Progenitor cell of endocrine pancreas (in vitro differentiated cells): ENCODE measurements at places on chromosomes 11 and 22. TPM values are rescaled to one million over a fixed set of nuclear protein-coding genes. Genes with fewer than 3 reads are reported as not detected.

- peak overlapping the region; percentile 65 for H3K4me3 ChIP-seq
- H3K27me3 ChIP-seq, result peaks cover 13% of the 10 kb centered on the region
- H3K27ac ChIP-seq, result no peak overlapping the region
- H3K36me3 ChIP-seq, result no peaks in the 10 kb centered on the region
- DNase-seq, result peak; percentile 21
These were observed 11.6 kb downstream of the MMP3 start for GRCh38 chr11:102831489-102832440.

GRCh38 chr11:88886796-88887195 lies 179.0 kb downstream of the GRM5 start:
- no peak overlapping the region for H3K27ac ChIP-seq
- no peaks in the 10 kb centered on the region for H3K36me3 ChIP-seq
- no peak for DNase-seq

DNA sequence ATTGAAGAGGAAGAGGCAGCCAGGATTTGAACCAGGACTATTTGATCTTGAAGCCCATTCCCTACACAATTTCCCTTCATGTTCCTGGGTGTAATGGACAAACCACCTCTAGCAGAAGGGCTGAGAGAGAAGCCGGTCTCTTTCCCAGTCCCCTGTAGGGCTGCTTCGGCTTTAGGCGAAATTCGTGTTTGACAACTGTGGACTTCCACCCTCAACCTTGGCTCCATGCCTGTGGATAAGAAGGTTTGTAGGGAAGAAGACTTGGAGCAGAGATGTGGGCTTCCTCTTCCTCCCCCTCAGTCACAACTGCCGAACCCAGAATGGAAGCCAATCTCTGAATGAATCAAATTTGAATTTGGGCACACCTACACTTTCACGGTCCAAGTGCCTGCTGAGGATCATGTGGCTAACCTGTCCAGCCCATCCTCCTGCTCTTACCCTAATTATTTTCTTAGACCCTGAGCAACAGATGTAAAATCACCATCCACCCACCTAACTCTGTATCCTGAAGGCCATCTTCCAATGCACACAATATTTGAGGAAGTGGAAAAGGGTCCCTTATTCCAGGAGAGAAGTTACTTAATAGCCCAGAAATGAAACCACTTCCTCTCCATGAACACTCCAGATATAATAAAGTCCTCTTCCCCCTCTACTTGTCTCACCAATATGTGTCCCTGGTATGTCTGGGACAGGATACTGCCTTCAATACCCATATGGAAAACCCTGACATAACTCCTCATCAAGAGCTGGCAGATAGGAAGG lies 10.1 kb upstream of the SCN2B start:
- DNase-seq, result no peak
- H3K4me1 ChIP-seq, result no peaks in the 10 kb centered on the region
- H3K4me3 ChIP-seq, result no peak overlapping the region
- H3K27me3 ChIP-seq, result peaks cover 19% of the 10 kb centered on the region

GRCh38 chr11:27139742-27140367 lies 99.2 kb downstream of the BBOX1 start:
- no peak for DNase-seq
- H3K36me3 ChIP-seq, result peaks cover 14% of the 10 kb centered on the region
- no peaks in the 10 kb centered on the region for H3K4me1 ChIP-seq
- no peaks in the 10 kb centered on the region for H3K27me3 ChIP-seq
- H3K4me3 ChIP-seq, result no peak overlapping the region

The RIC3 gene
- 23.1 and 23.4 TPM in 2 replicates for total RNA-seq

- H3K36me3 ChIP-seq, result no peaks in the 10 kb centered on the region
- DNase-seq, result no peak
- no peak overlapping the region for H3K4me3 ChIP-seq
- H3K27me3 ChIP-seq, result no peaks in the 10 kb centered on the region
These were observed 101.6 kb downstream of the MAML2 start for GRCh38 chr11:96241331-96241841.

DNA sequence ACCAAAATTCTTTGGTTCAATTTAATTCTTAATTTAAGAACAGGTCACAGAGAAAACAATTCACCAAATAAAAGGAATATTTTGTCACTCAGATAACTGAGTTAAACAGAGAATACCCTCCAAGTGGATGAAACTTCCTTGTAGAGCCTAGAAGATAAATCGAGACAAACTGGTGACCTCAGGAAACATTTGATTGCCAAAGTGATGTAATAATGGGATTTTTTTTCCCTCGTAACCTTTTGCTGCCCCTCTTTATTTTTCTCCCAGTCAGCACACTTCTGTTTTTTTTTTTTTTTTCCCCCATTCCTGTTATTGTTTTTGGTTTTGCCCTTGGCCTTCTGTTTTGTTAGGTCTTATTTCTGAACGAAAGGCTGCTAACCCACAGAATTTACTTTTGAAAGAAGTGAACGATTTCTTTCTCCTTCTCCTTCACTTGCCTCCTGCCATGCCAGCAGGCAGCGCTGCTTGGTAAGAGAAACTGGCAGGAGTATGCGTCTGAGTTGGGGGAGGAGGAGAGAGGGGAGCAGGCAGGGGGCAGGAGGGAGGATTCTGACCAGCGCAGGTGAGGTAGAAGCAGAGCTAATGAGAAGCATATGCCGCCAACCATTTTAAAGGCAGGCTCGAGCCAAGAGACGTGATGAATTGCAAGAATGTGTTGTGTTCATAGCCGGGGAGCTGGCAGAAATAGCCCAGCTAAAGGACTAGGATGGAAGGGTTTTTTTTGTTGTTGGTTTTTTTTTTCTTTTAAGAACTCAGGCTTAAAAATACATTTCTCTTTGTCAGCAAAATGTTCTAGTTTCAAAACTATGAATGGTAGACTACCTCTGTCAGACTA lies 121.9 kb upstream of the MTMR2 start:
- no peak overlapping the region for H3K4me3 ChIP-seq
- H3K4me1 ChIP-seq, result peaks cover 47% of the 10 kb centered on the region
- peak; percentile 11 for DNase-seq
- H3K27ac ChIP-seq, result peak overlapping the region; percentile 92
- no peaks in the 10 kb centered on the region for H3K27me3 ChIP-seq
- H3K36me3 ChIP-seq, result peaks cover 8% of the 10 kb centered on the region

DNA sequence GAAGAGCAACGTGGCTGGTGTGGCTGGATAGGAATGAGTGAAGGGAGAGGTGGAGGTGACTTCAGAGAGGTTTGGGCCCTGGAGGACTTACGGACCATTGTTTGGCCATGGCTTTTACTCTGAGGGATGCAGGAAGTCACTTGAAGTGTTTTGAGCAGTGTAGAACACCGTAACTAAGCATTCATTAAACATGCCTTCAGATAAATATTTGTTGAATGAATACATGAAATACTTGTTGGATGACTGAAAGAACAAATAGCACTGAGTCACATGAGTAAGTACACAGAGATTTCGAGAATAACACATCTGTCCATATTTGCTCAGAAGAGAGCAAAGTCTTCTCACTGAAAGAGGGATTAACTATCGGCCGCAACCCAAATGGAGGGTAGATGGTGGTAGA lies 182.7 kb upstream of the SNX19 start:
- H3K36me3 ChIP-seq, result no peaks in the 10 kb centered on the region
- no peak for DNase-seq
- H3K27ac ChIP-seq, result no peak overlapping the region
- H3K27me3 ChIP-seq, result peaks cover 9% of the 10 kb centered on the region
- H3K4me3 ChIP-seq, result no peak overlapping the region
- H3K4me1 ChIP-seq, result peaks cover 1% of the 10 kb centered on the region

- no peak overlapping the region for H3K4me3 ChIP-seq
- H3K27me3 ChIP-seq, result no peaks in the 10 kb centered on the region
- H3K27ac ChIP-seq, result no peak overlapping the region
- H3K36me3 ChIP-seq, result peaks cover 9% of the 10 kb centered on the region
These were observed 12.0 kb downstream of the ST14 start for GRCh38 chr11:130171534-130171933.

DNA sequence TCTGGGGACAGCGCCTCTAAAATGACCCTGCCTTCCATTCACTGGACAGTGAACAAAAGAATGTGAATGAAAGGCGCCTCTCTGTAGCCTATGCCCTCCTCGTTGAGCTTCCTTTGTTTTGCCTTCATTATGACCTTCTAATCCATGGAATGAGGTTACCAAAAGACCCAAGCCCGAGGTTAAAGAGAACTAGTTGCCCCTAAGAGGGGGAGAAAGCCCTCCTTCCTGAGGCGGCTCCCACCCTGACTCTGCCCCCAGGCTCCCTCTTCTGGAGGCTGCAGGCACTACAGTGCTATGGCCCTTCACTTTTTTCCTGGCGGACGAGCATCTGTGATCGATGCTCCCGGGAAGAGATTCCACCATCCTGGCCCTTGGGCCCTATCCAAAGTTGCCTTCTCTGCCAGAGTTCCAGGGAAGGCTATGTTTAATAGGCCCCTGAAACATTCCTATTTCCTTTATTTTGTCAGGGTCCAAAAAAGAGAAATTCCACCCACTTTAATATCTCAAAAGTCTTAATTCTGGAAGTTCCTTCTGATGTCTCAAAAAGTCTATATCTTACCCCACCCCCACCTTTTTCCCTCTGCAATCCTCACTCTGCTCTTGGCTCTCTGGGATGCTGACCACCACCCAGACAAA lies 147.3 kb downstream of the FEZ1 start:
- peak overlapping the region; percentile 84 for H3K27ac ChIP-seq
- H3K27me3 ChIP-seq, result peaks cover 3% of the 10 kb centered on the region
- H3K36me3 ChIP-seq, result peaks cover 5% of the 10 kb centered on the region
- H3K4me1 ChIP-seq, result peaks cover 11% of the 10 kb centered on the region

- no peaks in the 10 kb centered on the region for H3K4me1 ChIP-seq
- peaks cover 23% of the 10 kb centered on the region for H3K27me3 ChIP-seq
- H3K27ac ChIP-seq, result no peak overlapping the region
- H3K36me3 ChIP-seq, result no peaks in the 10 kb centered on the region
These were observed 2.4 kb upstream of the TNNT3 start for GRCh38 chr11:1916986-1917522.

GRCh38 chr22:19988331-19988808 lies 28.3 kb downstream of the ARVCF start:
- peak overlapping the region; percentile 76 for H3K27ac ChIP-seq
- peaks cover 6% of the 10 kb centered on the region for H3K4me1 ChIP-seq
- no peaks in the 10 kb centered on the region for H3K36me3 ChIP-seq

GRCh38 chr22:29089507-29089906 lies 16.7 kb downstream of the KREMEN1 start:
- H3K36me3 ChIP-seq, result peaks cover 2% of the 10 kb centered on the region
- no peak for DNase-seq
- H3K27me3 ChIP-seq, result no peaks in the 10 kb centered on the region
- no peak overlapping the region for H3K27ac ChIP-seq
- H3K4me3 ChIP-seq, result no peak overlapping the region

The SLC5A1 gene
- not detected in 2 replicates for total RNA-seq

The CABP7 gene
- total RNA-seq, result 0.12 TPM in 1 of 2 replicates, not detected in the other

DNA sequence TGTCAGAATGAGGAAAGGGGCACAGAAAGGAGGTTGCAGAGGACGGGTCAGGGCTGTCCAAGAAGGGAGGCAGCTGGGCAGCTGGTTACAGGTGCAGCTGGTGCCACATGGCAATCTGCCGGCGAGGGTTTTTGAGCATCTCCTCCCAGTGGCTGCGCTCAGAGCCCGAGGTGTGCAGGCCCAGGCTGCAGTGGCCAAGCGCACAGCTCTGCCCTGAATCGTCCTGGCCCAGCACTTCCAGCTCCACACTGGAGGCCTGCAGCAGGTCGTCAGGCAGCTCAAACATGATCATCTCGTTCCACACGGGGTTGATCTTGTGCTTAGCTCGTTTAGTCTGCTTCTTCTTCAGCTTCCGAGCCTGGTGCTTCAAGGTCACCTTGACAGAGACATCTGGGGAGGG lies 42.2 kb downstream of the SYT13 start:
- H3K27ac ChIP-seq, result no peak overlapping the region
- H3K36me3 ChIP-seq, result peaks cover 3% of the 10 kb centered on the region
- peaks cover 2% of the 10 kb centered on the region for H3K4me1 ChIP-seq
- no peak overlapping the region for H3K4me3 ChIP-seq
- H3K27me3 ChIP-seq, result no peaks in the 10 kb centered on the region
- DNase-seq, result no peak

DNA sequence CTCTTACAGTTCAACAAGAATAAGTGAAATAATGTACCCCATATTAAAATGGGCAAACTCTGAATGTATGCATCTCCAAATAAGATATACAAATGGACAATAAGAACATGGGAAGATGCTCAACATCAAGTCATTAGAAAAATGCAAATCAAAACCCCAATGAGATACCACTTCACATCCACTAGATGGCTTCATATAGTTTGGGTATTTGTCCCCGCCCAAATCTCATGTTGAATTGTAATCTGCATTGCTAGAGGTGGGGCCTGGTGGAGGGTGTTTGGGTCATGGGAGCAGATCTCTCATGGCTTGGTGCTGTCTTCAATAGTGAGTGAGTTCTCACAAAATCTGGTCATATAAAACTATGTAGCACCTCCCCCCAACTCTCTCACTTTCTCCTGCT lies 5.7 kb downstream of the MPZL2 start:
- DNase-seq, result no peak
- H3K27me3 ChIP-seq, result no peaks in the 10 kb centered on the region
- no peak overlapping the region for H3K4me3 ChIP-seq
- H3K27ac ChIP-seq, result no peak overlapping the region
- peaks cover 6% of the 10 kb centered on the region for H3K4me1 ChIP-seq

DNA sequence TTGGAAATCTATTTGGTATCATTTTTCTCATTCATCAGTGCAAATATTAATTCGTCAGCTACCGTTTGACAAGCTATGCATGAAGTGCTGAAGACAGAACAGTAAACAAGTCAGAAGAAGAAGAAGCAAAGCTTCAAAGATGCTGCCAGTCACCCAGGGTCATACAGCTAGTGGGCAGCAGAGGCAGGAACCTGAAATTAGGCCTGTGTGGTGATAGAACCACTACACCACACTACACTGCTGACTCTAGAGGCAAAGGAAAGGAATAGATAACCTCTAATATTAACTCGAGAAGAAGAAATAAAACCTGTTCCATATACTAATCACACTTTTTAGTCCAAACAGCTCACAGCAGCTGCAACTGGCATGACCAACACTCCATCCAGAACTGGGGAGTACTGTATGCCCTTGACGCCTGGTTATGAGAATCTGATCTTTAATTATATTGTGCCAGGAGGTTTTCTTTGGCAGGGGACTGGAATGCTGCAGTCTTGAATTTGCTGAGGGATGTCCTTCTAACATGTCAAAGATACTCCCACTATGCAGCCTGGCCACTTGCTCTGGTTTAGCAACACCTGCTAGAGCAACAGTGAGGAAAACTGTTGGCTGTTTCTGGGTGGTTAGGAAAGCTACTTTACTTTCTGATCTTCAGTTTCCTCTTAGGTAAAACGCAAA lies 73.0 kb downstream of the PAK1 start:
- H3K36me3 ChIP-seq, result peaks cover 6% of the 10 kb centered on the region
- H3K27ac ChIP-seq, result no peak overlapping the region
- H3K4me1 ChIP-seq, result peaks cover 20% of the 10 kb centered on the region
- no peak overlapping the region for H3K4me3 ChIP-seq
- DNase-seq, result no peak

DNA sequence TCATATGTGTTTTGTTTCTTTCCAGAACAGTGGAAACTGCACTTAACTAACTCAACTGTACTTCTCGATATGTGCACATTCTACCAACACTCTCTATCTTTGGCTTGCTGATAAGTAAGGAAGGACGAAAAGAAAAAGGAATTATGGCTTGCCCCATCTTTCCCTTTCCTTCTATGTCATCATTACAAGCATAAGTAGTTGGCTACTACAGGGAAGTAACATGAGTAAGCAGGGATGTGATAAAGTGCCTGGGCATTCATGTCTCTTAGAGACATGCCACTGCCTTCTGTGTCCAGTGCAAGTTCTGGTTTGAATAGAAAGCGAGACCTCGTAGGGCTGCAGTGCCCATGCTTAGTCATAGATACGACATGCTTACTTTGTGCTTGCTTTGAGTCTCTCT lies 342.5 kb downstream of the ETS1 start:
- H3K4me1 ChIP-seq, result no peaks in the 10 kb centered on the region
- no peak overlapping the region for H3K27ac ChIP-seq
- peaks cover 5% of the 10 kb centered on the region for H3K27me3 ChIP-seq
- H3K4me3 ChIP-seq, result no peak overlapping the region

GRCh38 chr22:17460895-17461294 lies 91.6 kb downstream of the CECR2 start:
- H3K27ac ChIP-seq, result no peak overlapping the region
- H3K36me3 ChIP-seq, result no peaks in the 10 kb centered on the region
- no peak for DNase-seq
- no peaks in the 10 kb centered on the region for H3K27me3 ChIP-seq
- H3K4me3 ChIP-seq, result no peak overlapping the region
